Stimulated activated CD8-positive, alpha-beta memory T cell treated with anti-CD3 and anti-CD28 coated beads, Interleukin-4, amount 100 ng/mL, for 1 hour (primary cell): ENCODE measurements at places on chromosomes 7 and 10.

- no peak for DNase-seq
Observed at GRCh38 chr10:48452879-48453412, 146.5 kb downstream of the MAPK8 start.

- no peak for DNase-seq
Observed at GRCh38 chr10:132497861-132498561, 39.6 kb upstream of the INPP5A start.

GRCh38 chr7:6628045-6628444 is 9.1 kb upstream of the ZNF316 start:
- DNase-seq, result no peak

DNA sequence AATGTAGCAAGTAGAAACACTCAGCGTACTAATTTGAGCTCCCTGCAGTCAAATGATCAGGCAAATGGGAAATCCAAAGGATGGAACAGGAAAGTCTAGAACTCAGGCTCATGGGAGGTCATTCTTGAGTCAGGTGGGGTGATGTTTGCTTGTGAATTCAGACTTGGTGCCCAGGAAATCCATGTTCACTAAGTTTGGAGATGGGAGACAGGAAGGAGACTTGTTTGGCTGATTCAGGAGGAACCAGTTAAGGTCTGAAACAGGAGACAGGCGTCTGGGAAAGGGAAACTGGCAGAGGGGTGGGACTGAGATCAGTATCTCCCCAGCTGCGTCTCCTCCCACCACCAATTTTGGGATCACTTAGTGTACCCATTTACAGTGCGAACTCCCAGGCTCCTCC is 38.4 kb upstream of the ZNF438 start:
- DNase-seq, result no peak

- DNase-seq, result no peak
Observed at GRCh38 chr10:33026422-33026821, 68.4 kb upstream of the ITGB1 start.

DNA sequence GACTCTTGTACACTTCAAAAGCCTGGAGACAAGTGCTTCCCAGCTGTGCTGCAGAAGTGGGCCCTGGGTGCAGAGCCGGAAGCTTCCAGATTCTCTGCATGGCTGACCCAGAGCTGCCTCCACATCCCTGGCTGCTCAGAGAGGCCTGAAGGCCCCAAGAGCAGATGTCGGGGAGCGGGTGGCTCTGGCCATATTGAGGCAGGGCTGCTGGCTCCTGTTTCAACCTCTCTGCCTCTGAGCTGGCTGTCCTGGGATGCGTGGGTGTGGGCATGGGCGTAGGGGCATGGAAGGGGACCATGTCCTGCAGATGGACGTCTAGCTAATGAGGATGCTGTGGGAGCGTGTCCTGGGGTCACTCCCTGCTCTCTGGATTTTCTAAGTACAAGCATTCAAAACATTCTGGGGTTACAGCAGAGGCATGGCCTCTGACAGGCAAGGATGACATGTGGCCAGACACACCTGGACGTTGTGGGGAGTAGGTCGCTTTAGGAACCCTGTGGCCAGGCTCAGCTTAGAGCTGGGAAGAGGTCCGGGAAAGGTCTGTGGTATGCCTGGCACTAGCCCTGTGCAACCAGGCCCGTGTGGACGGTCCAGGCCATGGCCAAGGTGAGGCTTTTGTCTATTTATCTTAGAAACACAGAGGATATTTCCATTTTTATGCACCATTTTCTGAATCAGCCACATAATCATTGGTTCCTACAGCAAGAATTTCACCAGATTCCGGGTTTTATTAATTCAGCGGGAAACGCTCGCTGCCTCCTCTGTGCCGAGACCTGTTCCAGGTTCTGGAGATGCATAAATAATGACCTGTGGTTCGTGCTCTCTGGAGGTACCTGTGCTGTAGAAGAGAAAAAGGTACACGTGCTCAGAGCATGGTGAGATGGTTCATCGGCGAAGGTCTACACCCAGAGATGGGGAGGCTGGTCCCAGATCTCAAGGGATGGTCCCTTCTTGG is 361.1 kb downstream of the GLRX3 start:
- DNase-seq, result no peak

DNA sequence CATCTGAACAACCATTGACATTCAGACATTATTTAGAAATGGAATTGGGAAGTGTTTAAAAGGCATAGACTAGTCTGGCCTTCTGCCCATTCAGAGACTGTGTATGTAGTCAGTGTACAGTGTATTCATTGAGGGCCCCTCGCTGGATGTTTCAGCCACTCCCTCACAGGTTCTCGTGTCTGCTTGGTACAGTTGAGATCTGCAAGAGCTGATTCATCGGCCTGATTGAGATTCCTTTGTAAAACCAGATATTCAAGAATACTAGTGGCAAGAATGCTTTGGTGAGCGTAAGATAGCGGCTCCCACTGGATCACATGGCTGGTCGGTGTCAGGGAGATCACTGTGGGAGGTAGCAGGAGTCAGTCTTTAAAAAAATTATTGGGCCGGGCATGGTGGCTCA is 119.5 kb downstream of the TCF7L2 start:
- DNase-seq, result no peak

- DNase-seq, result no peak
Observed at GRCh38 chr10:100705139-100705538, 40.2 kb upstream of the PAX2 start.

GRCh38 chr7:630111-630511 is 96.4 kb upstream of the DNAAF5 start:
- DNase-seq, result no peak
